ENCODE measurements at places on chromosomes 7 and 10.

DNA sequence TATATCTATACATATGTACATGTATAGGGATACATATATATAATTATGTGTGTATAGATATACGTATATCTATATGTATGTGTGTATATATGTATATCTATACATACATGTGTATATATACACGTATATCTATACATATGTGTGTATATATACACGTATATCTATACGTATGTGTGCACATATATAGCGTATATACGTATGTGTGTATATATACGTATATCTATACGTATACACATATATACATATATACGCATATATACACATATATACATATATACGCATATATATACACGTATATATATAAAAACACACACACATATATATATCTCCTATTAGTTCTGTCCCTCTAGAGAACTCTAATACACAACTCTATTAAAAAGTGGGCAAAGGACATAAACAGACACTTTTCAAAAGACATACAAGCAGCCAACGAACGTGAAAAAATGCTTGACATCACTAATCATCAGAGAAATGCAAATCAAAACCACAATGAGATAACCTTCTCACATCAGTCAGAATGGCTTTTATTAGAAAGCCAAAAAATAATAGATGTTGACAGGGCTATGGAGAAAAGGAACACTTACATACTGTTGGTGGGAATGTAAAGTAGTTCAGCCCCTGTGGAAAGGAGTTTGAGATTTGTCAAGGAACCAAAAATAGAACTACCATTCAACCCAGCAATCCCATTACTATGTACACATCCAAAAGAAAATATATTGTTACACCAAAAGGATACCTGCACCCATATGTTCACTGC is 22.0 kb upstream of the TMEM120A start:
- no peak for DNase-seq

GRCh38 chr10:121531830-121532178 is 66.4 kb downstream of the FGFR2 start:
- no peak for DNase-seq

DNA sequence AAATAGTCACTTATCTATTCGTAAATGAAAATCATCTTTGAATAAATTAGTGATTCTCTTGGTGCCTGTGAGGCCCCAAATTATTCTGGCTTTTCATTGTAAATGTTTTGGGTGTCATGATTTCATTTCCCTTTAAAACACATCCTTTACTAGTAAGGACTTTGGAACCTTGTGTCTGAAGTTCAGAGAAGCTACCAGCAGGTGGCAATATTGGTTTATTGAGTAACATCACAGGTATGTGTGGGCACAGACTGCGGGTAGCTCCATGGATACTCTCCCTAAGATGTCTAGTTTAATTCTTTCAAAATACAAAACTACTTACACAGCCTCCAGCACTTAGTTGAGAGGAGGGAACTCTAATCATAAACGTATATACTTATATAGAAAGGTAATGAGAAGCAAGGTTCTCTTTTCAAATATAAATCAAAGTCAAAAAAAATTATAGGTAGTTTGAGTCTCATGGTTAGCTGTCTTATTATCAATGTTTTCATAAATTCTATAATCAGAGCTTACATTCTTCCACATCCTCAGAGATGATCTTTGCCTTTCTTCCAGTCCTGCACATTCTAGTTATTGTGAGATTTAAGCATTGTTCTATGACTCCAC is 449.6 kb downstream of the GRM8 start:
- no peak for DNase-seq

GRCh38 chr10:32846974-32847373 is 111.1 kb downstream of the ITGB1 start:
- DNase-seq = no peak

- DNase-seq = no peak
Observed at GRCh38 chr10:90779548-90779947, 78.3 kb downstream of the HTR7 start.

- no peak for DNase-seq
Observed at GRCh38 chr7:84547331-84547730, 352.7 kb upstream of the SEMA3A start.

DNA sequence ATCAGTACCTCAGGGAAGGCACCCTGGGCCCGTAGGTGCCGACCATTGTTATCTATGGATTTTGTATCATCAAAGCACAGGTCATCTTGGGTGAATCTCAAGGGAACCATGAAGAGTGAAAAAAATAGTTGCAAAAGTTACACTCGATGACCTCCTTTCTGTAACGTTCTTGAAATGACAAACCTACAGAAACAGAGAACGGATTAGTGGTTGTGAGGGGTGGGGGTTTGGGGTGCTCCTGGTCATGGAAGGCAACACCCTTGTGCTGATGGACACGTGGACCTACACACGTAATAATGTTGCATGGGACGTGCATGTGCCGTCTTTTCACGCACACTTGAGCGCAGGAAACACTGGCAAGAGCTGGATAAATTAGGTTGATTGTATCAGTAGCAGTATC is 655.9 kb downstream of the SDK1 start:
- no peak for DNase-seq

All from T-helper 17 cell (primary cell).